Dermis microvascular lymphatic vessel endothelial cell (primary cell): ENCODE measurements at places on chromosomes 2 and 18. TPM values are rescaled to one million over a fixed set of nuclear protein-coding genes. Genes with fewer than 3 reads are reported as not detected.

- no peak for DNase-seq
Measured at GRCh38 chr18:59238385-59238784, 18.4 kb downstream of the GRP start.

- no peak for DNase-seq
Measured at GRCh38 chr18:7885865-7886264, 318.7 kb downstream of the PTPRM start.

DNA sequence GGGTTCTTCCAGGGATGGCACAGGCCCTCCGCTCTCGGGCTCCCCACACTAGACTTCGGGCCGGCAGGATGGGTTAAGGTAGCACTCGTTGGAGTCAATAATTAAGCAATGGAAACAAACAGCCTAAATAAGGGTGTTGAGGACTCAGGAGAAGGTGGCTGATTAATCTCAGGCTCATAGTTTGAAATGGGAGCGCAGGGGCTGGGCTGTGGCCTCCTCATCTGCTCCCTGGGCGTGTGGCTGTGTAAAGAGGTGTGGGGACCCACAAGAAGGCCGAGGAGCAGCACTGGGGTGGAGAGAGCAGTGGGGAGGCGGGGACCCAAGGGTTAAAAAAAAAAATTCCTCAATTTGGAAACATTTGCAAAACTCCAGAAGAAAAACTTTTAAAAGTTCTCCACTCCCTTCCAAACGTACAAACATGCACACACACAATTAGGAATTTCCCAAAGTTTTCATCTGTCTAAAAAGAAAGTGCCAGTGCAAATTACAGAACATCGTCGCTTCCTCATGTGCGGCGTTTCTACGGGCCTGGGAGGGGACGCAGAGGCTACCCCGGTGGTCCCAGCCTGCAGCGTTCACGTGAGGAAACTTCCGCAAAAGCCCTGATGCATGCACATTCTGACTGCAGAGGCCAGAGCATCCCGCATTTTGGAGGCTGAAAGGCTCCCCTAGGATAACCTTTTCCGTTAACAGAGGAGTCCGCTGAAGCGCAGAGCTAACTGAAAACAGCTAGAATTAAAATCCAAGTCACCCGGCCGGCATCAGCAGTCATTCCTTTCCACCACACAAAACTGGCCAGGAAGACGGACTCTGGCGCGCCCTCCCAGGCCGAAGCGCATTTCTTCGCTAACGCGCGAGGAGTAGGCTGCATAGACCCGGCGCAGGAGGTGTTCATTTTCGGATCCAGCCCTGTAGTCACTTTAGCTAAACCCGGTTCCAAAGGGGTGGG, 1.0 kb upstream of the TUBB6 start:
- DNase-seq, result peak; percentile 77

- no peak for DNase-seq
Measured at GRCh38 chr18:46379323-46379950, 275.3 kb downstream of the HAUS1 start.

- DNase-seq, result no peak
Measured at GRCh38 chr2:237062585-237062984, 23.1 kb upstream of the COPS8 start.

DNA sequence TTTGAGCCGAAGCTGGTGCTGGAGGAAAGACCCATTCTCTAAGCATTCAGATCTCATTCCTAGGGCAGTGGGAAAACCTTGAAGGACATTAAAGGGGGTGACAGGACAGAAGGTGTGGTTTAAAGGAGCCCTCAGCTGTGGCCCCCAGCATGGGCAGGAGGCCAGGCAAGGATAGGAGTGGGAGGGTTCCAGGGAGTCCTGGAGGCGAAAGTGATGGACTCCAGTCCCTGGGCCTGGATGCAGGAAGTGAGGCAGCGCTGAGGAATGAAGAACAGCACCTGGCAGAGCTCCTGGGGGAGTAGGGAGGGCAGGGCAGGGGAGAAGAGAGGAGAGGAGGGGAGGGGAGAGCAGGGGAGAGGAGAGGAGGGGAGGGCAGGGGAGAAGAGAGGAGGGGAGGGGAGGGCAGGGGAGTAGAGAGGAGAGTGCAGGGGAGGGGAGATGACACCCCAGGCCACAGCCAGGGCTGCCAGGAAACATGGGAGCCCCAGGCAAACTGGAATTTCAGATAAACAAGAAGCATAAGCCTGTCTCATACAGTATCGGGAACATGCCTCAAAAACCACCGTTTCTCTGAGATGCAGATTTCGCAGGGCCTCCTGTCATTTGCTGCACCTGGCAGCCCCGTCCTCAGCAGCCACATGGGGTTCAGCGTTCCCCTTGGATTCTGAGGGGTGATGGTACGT, 5.7 kb downstream of the RAMP1 start:
- DNase-seq, result peak; percentile 28

GRCh38 chr2:176779917-176780316, 432.7 kb upstream of the HNRNPA3 start:
- DNase-seq, result no peak

DNA sequence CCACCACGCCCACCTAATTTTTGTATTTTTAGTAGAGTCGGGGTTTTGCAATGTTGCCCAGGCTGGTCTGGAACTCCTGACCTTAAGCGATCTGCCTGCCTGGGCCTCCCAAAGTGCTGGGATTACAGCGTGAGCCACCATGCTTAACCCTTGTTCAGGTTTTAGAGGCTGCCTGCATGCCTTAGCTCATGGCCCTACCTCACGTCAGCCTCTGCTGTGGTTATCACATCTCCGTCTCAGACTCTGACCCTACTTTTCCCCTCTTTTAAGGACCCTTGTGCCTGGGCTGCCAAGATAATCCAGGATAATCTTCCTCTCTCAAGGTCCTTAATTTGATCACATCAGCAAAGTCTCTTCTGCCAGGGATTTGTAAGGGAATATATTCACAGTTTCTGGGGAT, 98.2 kb upstream of the PMAIP1 start:
- no peak for DNase-seq

DNA sequence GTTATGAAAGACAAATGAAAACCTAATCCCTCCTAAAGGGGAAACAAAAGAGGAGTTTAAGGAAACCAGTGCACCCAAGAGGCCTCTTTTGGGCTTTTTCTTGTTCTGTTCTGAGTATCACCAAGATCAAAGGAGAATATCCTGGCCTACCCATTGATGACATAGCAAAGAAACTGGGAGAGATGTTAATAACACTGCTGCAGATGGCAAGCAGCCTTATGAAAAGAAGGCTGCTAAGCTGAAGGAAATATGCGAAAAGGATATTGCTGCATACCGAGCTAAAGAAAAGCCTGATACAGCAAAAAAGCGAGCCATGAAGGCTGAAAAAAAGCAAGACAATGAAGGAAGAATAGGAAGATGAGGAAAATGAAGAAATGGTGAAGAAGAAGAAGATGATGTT, 23.6 kb upstream of the STAT4 start:
- no peak for DNase-seq

GRCh38 chr2:36438449-36438977, 82.9 kb downstream of the CRIM1 start:
- DNase-seq, result peak; percentile 68

- DNase-seq, result peak; percentile 57
Measured at GRCh38 chr2:197108758-197109157, 182.3 kb upstream of the PGAP1 start.

DNA sequence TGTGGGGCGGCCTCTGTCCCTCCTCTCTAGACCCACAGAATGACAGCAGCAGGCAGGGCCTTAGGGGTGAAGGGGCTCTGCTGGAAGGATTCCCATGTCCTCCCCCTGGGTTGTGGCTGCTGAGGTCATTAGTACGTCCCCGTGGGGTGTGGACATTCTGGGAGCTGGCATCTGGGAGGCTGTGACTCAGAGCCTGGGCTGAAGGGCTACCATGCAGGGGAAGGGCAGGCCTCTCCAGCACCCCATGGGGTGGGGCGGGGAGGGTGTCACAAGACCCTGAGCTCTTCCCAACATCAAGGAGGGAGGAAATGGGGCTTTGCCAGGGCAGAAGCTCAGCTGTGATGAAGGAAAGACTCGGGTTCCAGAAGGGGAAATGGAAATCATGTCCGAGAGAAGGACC, 105.8 kb upstream of the SMAD2 start:
- no peak for DNase-seq

The PSTPIP2 gene
- total RNA-seq, result 0.63 and 0.64 TPM in 2 replicates

The SCYGR7 gene
- not detected in 2 replicates for total RNA-seq

The CD8B gene
- not detected in 2 replicates for total RNA-seq

The CHST9 gene
- not detected in 2 replicates for total RNA-seq

The PAIP2B gene
- total RNA-seq, result 1.0 and 1.3 TPM in 2 replicates
